ENCODE measurements at places on chromosomes 4 and X.

- no peak for DNase-seq
Observed at GRCh38 chr4:150308824-150309472, 230.7 kb downstream of the DCLK2 start.

- DNase-seq, result no peak
Observed at GRCh38 chr4:136784326-136784725, 748.0 kb downstream of the PCDH18 start.

DNA sequence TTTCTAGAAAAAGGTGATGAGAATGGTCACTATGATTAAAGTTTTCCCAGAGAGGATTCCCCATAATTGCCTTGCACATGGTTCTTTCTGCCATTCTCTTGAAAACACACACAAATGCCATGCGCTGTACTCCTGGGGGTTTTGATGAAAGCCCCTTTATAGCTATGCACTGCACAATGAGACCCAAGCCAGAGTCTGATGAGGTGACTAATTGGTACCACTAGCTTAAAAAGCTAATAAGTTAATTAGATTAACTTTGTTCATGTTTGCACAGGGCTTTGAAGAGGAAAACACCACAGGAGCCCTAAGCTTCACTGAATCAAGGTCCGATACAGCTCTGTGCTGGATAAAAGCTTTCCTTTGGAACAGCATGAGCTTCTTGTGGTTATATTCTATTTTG, 132.2 kb downstream of the NKX6-1 start:
- DNase-seq, result no peak

GRCh38 chrX:1477801-1478458, 25.2 kb upstream of the ASMTL start:
- DNase-seq, result no peak

DNA sequence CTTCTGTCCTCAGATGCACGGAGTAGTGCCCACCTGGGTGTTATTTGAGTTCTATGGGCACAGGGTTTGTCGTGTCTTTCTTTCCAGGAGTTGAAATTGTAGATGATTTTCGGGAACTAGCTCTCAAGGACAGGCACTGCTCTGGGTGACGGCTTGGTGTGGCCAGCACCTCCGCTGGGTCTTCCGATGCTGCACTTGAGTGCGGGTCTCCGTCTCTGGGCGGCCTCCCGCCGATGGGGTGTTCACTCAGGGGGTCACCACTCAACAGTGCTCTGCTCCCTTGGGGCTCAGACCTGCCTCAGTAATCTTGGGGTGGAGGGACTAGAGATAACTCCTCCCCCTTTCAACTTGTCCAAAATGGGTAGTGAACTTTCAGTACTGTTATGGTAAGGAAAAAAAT, 2.5 kb downstream of the ZFP92 start:
- DNase-seq, result no peak

DNA sequence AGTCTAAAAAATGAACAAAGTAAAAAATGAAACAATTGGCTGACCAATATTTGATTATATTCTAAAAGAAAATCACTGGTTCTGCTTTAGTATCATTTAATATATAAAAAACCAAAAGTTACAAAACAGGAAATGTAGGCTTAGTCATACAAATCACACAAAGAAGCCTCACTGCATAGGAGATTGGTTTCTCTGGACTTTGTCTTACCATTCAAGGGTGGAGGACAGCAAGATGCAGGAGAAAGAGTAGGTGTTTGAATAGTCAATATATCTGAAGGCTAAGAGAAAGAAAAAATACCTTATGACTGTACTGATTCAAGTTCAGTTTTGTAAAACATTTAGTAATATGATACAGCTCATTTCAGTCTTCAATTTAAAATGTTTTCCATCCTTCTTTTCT, 28.6 kb upstream of the TAF9B start:
- no peak for DNase-seq
